ENCODE measurements at places on chromosomes 11 and 22.

DNA sequence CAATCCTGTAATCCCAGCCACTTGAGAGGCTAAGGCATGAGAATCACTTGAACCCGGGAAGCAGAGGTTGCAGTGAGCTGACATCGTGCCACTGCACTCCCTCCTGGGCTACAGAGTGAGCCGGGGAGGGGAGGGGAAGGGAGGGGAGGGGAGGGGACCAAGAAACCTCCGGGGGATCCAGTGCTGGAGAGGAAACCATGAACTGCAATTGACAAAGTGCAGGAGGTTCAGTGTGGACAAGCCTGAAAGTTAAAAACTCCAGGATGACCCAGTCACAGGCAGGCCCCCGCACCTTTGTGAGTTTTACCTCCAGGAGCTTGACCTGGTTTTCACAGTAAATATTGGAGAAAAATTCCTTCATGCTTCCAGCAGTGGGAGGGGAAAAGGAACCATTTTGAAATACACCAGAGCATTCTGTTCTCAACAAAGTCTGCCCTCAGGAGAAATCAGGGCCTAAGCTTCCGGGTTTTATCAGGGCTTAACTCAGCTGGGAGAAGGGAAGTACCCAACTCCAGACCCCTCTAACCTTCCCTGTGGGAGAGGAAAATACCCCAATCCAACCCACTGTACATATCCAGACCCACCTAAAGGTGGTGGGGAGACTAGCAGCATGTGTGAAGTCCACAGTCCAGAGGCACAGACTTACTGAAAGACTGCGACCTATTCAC is 15.5 kb upstream of the ZFTA start:
- DNase-seq, result no peak

DNA sequence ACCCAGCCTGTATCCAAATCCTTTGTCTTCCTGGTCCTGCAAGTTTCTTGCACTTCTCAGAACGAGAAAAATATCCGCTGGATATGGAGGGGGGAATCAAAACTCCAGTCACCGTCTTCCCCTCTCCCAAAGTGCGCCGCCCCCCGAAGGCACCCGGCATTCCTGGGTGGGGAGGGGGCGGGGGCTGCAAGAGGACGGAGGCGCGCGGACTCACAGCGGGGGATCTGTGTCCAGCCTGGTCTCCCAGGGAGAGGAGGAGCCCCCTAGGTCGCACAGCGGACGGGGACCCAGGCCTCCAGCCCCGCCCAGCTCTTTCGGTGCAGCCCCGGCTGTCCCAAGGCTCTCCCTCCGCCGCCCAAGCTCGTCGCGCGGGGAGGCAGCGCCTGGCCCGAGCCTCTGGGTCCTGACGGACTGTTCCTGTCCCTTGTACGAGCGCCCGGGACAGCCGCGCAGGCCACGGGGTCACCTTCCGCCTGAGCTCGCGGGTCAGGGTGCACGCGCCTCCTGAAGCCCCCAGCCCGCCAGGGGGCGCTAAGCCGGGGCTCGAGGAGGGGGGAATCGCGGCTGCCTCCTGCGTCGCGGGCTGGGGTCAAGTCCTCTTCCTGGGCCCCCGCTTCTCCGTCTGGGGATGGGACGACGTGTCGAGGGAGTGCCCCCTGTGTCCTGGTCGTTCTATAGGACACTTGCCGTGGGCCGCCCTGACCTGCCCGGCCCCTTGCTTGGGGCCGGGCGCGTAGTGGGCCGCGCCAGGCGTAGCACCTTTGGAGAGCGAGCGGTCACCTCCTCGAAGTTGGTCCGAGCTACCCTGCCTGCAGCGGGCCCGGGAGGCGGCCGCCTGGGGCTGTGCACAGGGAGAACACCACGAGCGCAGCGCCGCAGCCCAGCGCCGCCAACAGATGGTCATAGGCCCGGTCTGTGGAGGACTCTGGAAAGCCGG is 2.4 kb upstream of the WNT11 start:
- peak; percentile 84 for DNase-seq

GRCh38 chr11:45518141-45518832 is 147.1 kb downstream of the CHST1 start:
- no peak for DNase-seq

DNA sequence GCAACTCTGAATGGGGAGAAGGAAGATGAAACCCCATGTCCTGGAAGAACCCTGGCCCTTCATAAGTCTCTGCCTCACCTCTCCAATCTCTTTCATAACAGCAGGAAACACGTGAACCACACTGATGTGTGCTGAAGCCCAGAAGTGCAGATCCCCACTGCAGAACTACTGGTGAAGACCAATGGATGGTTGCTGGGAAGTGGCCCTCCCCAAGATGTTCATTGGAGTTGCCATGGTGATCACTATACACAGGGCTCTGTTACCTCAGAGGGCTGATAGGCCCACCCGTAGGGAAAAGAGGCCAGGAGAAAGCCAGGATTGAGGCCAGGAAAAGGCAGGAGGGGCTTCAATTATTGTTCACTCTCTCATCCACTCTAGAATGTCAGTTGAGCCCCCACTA is 11.6 kb downstream of the TST start:
- no peak for DNase-seq

- DNase-seq, result no peak
These were observed 25.7 kb downstream of the APOL5 start for GRCh38 chr22:35743326-35743860.

GRCh38 chr11:111324277-111324720 is 26.0 kb downstream of the POU2AF3 start:
- DNase-seq, result no peak

GRCh38 chr22:47802421-47802820 is 1040.0 kb downstream of the TBC1D22A start:
- DNase-seq, result no peak

DNA sequence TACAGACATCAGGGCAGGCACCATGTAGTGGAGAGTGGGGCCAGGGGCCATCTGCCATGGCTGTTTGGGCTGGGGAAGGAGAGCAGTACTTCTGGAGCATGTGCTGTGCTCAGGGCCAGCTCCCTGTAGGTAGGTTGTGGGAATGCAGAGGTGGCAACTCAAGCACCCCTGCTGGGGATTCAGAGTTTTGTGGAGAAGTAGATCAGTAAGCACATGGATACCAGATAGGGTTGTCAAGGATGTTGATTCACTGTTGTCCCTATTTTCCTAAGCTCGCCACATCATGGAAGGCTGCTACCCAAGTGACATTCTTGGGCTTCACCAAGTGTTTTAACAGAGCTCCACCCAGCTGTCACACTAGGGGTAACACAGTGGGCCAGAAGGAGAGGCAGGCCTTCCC is 67.2 kb downstream of the BMAL1 start:
- no peak for DNase-seq

- no peak for DNase-seq
These were observed 64.5 kb downstream of the CCDC73 start for GRCh38 chr11:32729976-32730375.

DNA sequence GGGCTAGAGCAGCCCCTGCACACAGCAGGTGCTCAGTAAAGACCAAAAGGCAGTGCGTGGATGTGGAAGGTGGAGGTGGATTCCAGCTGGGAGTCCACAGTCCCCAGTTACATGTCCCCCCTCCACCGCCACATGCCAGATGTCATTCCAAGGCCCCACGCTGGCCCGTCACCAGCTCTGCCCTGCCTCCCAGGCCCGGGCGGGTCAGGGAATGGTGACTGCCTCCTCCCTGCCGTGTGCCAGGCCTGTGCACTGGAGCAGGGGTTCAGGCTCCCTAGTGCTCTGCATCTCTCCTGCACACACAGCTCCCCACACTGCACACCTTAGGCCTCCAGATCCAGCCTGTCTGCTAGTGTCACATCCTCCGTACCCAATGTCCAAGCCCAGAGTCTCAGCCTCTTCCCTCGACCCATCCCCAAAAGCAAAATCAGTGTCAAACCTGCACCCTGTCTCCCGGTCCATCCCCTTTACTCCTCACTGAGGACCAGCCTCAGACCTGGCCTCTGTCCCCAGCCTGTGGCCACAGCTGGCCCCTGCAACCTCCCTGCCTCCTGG is 40.2 kb upstream of the PRODH start:
- no peak for DNase-seq

DNA sequence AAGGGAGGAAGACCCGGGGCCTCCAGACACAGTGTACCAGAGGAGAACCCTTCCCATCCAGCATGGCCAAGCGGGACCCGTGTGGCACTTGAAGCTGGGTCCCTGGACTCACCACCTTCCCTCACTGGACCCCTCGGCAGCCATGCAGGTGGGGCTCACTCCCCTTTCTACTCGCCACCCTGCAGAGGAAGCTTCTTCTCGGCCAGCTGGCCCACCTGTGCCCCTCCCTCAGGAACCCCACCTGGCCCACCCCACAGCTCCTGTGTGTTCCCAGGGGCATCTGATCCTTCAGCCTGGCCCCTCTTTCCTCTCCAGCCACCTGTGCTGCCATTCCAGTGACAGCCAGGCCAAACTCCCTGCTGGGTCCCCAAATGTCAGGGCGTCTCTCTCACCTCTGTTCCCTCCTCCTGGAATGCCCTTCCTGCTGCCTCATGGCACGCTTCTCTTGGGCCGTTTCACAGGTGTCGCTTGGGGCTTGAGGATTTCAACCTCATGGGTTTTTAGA is 38.0 kb downstream of the IGF2 start:
- no peak for DNase-seq

- DNase-seq, result no peak
These were observed 32.0 kb downstream of the BCR start for GRCh38 chr22:23212061-23213021.

GRCh38 chr11:28227460-28227859 is 119.3 kb downstream of the METTL15 start:
- no peak for DNase-seq

DNA sequence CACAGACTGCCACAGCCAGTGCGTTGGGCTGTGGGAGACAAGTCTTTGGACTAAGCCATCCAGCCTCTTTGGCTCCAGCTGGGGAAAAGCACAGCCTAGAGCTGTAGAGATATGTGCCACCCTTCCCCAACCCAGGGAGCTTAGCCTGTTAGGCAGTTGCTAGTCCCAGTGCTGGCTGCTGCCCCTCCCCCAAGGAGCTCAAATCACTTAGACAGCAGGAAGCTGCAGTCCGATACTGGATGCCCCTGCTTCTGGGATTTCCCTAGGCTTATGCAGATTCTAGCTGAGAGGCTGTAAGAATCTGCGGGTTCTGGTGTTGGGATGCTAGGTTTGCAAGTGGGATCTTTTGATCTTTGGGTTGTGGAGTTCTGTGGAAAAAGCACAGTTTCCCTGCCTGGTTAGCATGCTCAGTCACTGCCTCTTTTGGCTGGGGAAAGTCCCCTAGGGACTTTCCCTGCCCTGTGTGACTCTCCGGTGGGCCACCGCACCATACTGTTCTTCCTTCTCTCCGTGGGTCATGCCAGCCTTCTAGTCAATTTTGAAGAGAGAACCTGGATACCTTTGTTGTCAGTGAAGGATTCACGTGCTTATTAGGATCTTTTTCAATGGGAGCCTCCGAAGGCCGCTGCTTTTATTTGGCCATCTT is 792.0 kb downstream of the KCNA4 start:
- DNase-seq, result no peak

DNA sequence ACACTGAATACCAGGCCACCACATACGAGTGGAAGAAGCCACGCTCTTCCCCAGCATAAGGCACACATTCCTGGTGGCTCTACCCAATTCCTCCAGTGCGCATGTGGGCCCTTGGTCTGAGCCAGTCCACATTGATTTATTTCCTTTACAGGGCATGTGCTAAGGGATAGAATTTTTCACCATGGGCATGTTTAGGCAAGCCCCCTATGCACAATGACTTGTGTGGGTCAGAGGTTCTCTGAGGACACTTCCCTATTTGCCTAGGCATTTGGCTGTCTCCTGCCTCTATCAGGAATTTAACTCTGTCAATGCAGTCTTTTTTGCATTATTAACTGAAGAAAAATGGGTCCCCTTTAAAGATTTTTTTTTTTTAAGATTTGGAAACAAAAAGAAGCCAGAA is 718.1 kb downstream of the NTM start:
- DNase-seq, result no peak

DNA sequence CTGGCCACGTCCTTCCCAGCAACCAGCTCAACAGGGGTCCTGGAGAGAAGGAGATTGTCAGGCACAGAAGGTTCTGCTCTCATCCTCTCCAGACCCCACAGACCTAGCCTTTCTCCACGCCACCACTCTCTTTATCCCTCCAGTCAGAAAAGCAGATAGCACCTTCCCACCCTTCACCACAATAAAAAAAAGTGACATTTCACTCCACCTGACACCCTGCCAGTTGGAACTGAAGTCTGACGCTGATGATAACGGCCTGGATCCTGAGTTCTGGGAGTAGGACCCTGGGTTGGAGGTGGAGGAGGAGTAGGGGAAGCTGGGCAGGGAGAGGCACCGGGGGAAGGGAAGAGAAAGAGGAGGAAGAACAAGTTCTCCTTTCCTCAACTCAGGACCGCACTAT is 127.5 kb upstream of the ANO1 start:
- no peak for DNase-seq

GRCh38 chr22:26956371-26956770 is 299.0 kb downstream of the MIAT start:
- DNase-seq, result no peak

DNA sequence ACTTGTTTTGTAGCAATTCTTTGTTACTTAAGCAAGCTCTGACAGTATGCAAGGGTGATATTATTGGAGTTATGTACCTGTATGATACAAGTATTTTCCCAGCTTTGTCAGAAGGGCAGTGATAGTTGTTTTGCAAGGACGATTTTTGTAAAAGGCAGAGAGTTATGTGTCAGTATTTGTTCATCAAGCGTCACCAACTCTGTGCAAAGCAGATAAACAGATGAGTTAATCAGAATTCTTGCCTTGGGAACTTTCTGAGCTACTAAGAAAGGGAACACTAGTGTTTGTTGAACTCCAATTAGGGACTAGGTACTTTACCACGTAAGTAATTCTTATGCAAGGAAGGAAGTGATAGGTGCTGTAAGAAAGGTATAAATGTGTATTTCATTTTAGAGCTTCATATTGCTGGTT is 1.4 kb downstream of the USP47 start:
- no peak for DNase-seq

DNA sequence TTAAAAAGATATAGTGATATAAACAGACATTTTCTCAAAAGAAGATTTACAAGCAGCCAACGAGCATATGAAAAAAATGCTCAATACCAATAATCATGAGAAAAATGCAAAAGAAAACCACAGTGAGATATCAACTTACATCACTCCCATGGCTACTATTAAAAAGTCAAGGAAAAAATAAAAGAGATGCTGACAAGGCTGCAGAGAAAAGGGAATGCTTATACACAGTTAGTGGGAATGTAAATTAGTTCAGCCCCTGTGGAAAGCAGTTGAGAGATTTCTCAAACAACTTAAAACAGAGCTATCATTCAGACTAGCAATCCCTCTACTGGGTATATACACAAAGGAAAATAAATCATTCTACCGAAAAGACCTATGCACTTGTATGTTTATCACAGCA is 97.1 kb upstream of the CARD18 start:
- DNase-seq, result no peak

DNA sequence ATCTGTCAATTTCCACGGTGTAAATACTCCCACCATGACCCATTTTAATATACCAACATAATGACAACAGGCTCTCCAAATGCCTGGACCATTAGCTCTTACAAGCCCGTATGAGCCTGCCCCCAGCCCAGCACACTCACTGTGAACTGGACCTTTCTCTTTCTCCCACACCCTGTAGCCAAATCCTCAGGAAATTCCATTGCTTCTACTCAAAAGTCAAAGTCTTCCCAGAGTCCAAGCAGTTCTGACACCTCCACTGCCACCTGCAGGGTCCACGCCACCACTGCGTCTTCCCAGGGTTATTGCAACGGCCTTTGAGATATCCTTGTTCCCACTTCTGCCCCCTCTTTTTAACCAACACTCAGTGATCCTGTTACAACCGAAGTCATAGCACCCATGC is 110.1 kb upstream of the ASPHD2 start:
- no peak for DNase-seq

All from activated CD4-positive, alpha-beta T cell treated with anti-CD3 and anti-CD28 coated beads, Interleukin-2, amount 50 U/mL, for 48 hours (primary cell).